Activated CD4-positive, alpha-beta T cell treated with anti-CD3 and anti-CD28 coated beads for 36 hours (primary cell): ENCODE measurements at places on chromosomes 7 and 10. TPM values are rescaled to one million over a fixed set of nuclear protein-coding genes. Genes with fewer than 3 reads are reported as not detected.
A peak's percentile ranks its signal among the peaks of the same experiment; 100 is the strongest.

- no peak for DNase-seq
These were observed 102.6 kb downstream of the VIPR2 start for GRCh38 chr7:159042103-159042502.

GRCh38 chr7:66319407-66319979, 114.4 kb downstream of the TPST1 start:
- no peak for DNase-seq

DNA sequence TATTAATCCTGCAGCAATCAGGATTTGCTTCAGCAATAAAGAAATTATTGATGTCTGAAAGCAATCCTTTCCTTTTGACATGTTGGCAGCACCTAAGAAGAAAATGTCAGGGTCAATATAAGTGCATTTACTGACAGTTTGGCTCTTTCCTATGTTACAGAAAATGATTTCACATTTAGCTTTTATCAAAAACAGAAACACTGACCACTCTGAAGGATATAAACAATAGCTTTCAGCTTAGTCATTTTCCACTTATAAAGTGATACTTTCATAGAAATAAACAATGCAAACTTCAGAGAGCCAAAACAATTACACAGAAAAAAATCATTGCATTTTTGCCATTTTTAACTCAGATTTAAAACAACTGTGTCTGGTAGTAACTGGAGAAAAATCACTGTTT, 325.6 kb upstream of the KAT6B start:
- no peak for DNase-seq

DNA sequence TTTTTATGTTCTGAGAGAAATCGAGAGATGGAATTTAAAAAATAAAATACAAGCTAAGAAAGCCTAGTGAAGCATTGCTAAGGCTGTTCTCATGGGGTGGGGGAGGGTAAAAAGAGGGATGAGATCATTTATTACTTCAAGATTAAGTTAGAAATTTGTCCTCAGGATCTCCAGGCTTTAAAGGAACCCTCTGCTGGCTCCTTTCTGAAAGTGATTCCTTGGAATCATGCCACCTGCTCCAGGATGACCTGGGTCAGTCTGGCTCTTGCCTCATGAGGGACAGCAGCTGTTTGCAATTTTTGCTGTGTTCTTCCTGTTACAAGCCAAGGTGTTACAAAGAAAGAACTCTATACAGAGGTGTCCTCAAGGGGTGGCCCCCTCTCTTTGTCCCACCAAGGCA, 69.8 kb downstream of the CDK1 start:
- DNase-seq, result no peak

DNA sequence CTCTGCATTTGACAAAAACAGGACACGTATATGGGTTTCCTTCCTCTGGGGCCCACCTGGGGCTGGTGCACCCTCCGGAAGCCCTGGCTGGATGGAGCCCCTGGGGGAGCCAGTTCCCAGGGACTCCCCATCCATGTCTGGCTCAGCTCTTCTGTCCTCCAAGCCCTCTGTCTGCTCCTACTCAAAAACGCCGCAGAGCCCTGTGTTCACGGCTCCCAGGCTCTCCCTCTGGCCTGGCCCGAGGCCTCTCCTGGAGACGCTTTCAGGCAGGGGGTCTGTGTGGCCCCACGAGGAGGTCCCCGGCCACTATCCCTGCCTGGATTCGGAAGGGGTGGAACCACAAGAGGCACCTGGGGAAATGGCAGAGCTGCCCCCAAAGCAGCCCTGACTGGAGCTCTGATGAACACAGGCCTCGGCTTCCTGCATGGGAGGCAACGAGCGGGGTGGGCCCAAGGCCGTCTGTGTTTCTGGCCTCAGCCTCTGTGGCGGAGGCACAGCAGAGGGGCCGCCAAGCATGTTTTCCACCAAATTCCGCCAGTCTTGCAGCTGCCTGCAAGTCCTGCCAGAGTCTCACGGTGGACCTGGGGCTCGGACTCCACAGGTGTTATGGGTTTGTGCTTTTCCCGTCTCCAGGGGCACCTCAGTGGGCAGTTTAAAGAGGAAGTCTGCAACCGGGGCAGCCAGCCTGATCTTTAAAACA, 22.6 kb upstream of the INPP5A start:
- DNase-seq, result no peak

DNA sequence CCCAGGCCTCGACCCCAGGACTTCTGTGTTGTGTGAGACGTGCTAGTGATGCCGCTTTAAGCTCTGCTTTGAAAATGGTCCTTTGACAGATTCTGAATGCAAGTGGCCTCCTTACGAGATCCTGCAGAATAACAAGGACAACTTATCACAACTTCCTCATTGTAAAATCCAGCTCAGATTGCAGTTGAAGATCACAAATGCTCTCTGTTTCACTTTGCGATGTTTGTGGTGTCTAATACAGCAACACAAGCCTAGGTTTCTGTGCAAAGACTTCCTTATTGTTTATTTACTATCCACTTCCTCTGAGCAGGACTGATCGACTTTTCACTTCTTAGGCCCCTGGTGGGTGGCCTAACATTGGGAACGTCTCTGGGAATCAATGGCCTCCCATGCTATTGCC, 31.7 kb upstream of the INSIG1 start:
- DNase-seq, result no peak

- DNase-seq, result no peak
These were observed 88.2 kb upstream of the EGR2 start for GRCh38 chr10:62904281-62904875.

DNA sequence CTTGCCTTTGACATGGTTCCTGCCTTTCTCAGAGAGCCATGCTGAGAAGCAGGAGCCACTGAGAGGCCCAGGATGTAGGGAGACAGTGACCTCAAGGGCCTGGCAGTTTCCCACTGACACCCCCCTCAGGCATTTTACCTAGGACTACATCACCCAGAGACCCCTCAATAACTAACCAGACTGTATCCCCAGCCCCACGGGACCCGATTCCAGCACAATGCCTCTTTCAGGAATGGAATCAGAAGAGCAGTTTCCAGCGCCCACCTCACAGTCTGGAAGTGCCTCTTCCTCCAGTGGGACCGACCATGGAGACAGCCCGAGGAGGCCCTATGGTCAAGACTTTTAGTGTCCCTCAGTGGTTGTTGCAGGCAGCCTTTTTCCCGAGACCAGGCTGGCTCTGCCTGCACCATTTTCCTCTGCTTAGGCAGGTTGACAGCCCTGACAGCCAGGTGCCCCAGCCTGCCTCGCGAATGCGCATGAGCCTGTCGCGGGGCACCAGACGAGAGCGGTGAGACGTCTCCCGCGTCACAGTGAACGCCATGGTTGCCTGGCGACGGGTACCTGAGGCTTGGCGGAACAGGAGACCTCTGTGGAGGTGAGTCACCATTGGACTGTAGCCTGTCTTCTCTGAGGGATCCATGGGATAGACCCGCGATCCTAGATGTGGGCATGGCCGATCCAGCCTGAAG, 28.4 kb upstream of the ZNF273 start:
- DNase-seq, result no peak

DNA sequence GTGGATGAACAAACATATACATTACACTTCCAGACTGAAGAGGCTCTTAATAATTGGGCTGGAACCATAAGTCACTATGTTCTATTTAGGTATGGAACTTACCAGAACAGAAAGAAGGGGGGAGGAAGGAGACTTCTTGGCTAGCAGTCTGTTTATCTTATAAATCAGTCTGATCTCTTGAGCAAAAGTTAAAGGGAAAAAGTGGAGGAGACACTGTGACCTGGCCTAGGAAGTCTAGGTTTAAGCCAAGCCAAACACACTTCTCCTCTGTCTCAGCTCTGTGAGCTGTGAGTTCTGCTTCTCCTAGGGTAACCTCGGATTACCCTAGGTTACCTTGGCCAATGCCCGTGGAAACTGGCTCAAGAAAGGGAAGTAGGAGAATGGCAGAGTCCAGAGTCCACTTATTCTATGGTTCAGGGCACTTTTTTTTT, 95.2 kb downstream of the PFKFB3 start:
- no peak for DNase-seq

DNA sequence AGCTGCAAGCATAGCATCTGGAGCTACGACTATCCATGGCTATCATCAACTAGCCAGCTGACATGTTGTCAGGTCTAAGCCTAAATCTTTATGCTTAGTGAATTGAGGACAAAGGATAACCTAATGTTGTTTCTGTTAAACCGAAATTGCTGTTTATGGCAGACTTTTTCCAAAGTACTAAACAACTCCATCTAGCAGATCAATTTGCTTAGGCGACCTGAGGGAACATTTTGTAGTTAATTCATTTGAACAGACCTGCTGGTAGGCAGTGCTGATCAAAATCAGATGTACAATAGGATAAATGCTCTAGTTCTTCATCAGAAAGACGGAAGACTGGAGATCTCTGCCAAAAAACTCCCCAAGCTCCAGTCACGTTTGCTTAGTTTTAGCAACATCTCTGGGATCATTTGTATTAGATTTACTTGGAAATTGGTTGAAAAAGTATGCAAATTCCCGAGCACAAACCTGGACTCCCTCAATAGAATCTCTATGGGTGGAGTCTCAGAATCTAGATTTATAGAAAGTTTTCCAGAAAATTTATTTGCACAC, 301.6 kb upstream of the NRP1 start:
- no peak for DNase-seq

- no peak for DNase-seq
These were observed 21.5 kb upstream of the PLEKHA1 start for GRCh38 chr10:122352817-122353525.

DNA sequence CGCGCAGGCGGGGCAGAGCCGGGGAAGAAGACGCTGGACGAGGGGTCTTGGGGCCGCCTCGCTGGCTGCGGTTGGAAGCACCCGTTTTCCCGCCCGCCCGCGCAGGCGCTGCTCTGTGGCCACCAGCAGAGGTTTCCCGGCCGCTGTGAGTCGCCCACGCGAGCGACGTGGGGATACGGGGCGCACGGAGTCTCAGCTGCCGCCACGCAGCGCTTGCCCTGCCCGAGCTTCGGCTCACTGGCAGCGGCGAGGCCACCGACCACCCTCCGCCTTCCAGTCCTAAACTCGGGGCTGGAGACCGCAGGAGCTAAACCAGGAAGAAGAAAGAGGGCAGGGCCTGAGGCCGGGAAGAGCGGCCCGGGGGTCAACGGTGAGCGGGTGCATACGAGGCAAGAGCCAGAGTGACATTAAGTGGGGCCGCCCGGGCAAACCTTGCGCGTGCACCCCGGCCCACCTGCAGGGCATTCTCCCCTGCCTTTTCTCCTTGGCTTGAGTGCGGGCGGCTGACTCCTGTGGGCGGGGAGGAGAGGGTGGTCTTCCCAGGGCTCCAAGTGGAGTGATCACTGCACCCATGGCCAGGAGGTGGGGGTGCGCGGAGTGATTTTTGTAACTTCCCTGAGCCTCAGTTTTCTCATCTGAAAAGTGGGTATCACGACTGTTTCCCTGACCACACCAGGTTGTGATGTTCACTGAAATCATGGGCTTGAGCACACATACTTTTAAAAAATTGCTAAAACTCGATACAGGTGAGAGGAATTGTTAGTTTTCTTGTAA, 7.1 kb upstream of the EMX2 start:
- peak; percentile 24 for DNase-seq

DNA sequence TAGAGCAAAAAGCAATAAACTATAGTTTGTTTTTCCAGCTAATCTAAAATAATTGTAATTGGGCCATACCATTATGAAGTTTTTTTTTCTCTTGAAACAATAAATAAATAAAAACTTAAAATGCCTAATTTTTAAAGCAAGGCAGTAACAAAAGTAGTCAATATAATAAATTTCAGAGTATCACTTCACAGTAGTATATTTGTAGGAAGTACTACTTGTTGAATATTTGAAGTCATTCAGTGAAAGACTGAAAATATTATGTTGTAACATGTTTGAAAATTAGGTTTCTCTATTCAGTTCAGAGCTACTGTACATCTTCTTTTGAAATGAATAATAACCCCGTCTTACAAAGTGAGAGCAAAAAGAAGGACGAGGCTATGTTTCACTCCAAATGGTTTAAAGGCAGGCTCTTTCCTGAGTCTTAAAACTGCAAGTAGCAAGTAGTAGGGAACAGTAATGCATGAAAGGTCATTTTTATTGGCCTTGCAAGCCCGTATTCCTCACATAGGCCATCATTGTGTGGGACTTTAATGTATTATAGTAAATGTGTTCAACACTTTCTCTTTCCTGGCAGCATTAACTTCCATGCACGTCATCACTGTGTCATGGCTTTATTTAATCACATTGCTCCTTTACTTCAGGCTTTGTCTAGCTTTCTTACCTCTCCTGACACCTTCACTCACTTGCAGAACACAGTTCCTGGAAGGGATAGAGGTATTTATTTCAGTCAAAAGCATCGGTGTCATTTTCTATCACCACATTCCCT, 141.4 kb downstream of the VTI1A start:
- no peak for DNase-seq

GRCh38 chr7:83468251-83468739, 180.6 kb downstream of the SEMA3E start:
- peak; percentile 39 for DNase-seq

DNA sequence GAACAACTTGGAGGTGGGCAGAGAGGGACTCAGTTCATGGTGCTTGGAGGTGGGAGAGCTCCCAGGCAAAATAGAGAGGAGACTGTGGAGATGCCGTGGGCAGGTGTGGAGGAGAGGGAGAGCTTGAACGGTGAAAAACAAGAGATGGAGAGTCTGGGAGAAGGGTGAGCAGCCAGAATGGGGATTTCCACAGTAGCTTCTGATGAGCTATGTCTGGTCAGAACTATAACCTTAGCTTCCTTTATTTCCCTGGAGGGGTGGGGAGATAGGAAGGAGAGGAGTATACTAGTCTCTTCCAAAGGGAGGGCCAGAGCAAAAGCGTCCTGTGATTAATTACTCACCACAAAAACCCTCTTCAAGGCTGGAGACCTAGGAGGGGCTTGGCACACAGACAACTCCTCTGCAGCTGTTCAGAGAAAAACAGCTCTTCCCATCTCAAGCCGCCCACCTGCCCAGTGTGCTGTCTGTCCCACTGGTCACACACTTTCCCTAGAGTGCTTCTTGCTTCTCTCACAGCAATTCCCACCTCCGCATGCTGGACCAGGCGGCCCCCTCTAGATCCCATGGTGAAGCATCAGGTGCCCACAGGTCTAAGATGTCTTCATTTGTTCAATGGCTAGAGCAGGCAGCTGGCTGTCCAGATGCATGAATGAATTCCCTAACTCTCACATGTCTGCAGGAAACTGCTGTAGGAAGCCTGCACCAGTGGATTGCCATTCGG, 41.9 kb downstream of the TAS2R41 start:
- no peak for DNase-seq

DNA sequence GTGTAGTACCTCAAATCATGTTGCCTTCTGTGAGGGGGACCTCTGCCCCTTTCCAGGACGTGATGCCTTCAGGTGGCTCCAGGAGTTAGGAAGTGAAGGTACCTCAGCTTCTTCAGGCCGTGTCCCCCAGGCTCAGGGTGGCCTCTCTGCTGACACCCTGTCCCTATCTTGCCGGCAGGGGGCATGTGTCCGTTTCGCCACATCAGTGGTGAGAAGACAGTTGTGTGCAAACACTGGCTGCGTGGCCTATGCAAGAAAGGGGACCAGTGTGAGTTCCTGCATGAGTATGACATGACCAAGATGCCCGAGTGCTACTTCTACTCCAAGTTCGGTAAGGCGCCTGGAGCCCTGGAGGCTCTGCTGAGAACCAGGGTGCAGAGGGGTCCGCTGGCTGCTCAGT, 9.2 kb downstream of the CPSF4 start:
- peak; percentile 27 for DNase-seq

GRCh38 chr7:44324481-44325200, 753 bp downstream of the CAMK2B start:
- no peak for DNase-seq

The EFCAB10 gene
- total RNA-seq, result not detected

The TUBB8 gene
- total RNA-seq, result not detected

The ARMC3 gene
- not detected for total RNA-seq

The ATP6V0E2 gene
- 33.9 TPM for total RNA-seq

The CAV2 gene
- total RNA-seq, result not detected

The ASB10 gene
- total RNA-seq, result not detected
